Activated naive CD4-positive, alpha-beta T cell treated with anti-CD3 and anti-CD28 coated beads for 36 hours (primary cell): ENCODE measurements at places on chromosomes 5 and 9. TPM values are rescaled to one million over a fixed set of nuclear protein-coding genes. Genes with fewer than 3 reads are reported as not detected.

DNA sequence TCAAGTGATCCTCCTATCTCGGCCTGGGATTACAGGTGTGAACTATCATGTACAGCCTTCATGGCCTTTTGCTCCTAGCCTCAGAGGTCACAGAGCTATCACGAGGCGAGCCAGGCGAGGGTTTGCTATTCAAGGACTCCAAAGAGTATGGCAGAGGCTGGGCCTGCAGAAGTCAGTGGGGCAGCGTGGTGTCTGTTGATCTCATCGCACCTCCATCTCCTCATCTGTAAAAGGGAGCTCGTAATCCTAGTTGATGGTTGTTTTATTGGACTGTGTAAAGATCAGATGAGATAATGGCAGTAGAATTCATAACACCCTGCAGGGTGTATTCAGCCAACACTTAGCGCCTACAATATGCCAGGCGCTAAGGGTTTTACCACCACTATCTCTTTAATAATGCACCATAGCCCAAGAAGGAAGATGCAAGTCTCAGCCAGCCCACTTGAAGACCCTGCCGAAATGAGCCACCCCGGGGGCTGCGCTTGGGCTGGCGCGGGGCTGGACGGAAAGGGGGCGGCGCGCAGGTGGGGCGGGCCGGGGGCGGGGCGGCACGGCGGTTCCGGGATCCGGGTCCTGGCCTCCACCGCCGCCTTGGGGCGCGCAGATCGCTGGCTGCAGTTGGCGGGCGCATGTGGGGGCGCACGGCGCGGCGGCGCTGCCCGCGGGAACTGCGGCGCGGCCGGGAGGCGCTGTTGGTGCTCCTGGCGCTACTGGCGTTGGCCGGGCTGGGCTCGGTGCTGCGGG is at the start of gene GALNT12:
GALNT12 (plus strand) TSS at position 601 of the 744 bp plus-strand sequence; CDS start at position 630, 29 bp downstream.
- DNase-seq = peak; percentile 56

DNA sequence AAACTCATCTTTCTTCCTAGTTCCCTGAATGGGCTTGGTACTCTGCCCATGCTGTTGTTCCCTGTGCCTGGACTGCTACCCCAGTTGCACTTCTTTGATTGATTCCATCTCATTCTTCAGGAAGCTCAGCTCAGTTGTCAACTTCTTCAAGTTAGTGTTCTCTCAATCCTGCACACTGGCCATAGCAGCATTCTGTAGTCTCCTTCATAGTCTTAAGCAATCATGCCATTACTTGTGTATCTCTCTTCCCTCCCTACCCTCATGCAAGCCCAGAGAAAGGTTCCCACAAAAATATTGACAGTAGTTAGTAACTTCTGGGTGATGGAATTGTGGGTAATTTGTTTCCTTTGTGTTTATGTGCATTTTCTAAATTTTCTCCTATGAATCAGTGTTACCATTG is 5.5 kb downstream of the KDM4C start:
- no peak for DNase-seq

- no peak for DNase-seq
Measured at GRCh38 chr5:87752362-87752761, 339.6 kb upstream of the CCNH start.

- DNase-seq = peak; percentile 24
Measured at GRCh38 chr5:150523472-150524350, 15.8 kb downstream of the NDST1 start.

The IL4 gene
- total RNA-seq = not detected

DNA sequence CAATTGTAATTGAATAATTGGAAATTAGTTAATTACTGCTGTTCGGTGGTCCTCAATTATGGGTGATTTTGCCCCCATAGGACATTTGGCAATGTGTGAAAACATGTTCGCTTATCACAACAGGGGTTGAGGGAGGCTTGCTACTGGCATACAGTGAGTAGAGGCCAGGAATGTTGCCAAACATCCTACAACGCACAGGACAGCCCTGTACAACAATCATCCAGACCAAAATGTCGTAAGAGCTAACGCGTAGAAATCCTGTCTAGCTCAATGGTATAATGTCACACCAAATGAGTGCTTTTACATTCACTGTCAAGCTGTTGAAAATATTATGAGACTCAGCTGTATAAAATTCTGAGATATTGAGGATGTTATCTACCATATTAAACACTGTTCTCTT is 464.4 kb upstream of the TUSC1 start:
- DNase-seq = no peak
